ENCODE measurements at places on chromosomes 6 and 20. TPM values are rescaled to one million over a fixed set of nuclear protein-coding genes. Genes with fewer than 3 reads are reported as not detected.

DNA sequence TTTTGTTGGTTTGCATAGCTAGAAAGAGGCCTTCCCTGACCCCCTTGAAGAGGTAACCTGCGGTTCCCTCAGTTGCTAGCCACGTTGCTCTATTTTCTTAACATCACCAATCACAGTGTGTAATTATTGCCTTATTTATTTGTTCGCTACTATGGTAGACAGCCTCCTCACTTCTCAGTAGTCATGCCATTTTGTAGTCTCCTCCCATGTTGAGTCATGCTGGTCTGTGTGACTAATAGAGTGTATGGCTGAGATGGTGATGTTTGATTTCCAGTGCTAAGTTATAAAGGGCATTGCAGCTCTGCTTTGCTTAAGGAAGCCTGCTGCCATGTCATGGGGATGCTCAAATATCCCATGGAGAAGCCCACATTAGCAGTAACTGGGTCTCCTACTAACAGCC is 236.6 kb upstream of the CHD6 start:
- no peak for DNase-seq
- peaks cover 12% of the 10 kb centered on the region for H3K27me3 ChIP-seq
- no peaks in the 10 kb centered on the region for H3K36me3 ChIP-seq
- H3K27ac ChIP-seq: no peak overlapping the region

GRCh38 chr6:123527406-123527805 is 109.3 kb downstream of the TRDN start:
- no peaks in the 10 kb centered on the region for H3K36me3 ChIP-seq
- DNase-seq: no peak
- no peaks in the 10 kb centered on the region for H3K4me1 ChIP-seq
- H3K4me3 ChIP-seq: no peak overlapping the region
- no peaks in the 10 kb centered on the region for H3K27me3 ChIP-seq

- DNase-seq: no peak
- H3K4me3 ChIP-seq: no peak overlapping the region
- H3K27me3 ChIP-seq: peaks cover 28% of the 10 kb centered on the region
- peaks cover 4% of the 10 kb centered on the region for H3K4me1 ChIP-seq
These were observed 612 bp downstream of the TNNC2 start for GRCh38 chr20:45826381-45827019.

GRCh38 chr20:38034961-38035360 is 1.4 kb downstream of the RPRD1B start:
- DNase-seq: no peak
- H3K36me3 ChIP-seq: peaks cover 22% of the 10 kb centered on the region
- H3K27ac ChIP-seq: no peak overlapping the region
- H3K27me3 ChIP-seq: no peaks in the 10 kb centered on the region
- peaks cover 58% of the 10 kb centered on the region for H3K4me1 ChIP-seq
- no peak overlapping the region for H3K4me3 ChIP-seq

DNA sequence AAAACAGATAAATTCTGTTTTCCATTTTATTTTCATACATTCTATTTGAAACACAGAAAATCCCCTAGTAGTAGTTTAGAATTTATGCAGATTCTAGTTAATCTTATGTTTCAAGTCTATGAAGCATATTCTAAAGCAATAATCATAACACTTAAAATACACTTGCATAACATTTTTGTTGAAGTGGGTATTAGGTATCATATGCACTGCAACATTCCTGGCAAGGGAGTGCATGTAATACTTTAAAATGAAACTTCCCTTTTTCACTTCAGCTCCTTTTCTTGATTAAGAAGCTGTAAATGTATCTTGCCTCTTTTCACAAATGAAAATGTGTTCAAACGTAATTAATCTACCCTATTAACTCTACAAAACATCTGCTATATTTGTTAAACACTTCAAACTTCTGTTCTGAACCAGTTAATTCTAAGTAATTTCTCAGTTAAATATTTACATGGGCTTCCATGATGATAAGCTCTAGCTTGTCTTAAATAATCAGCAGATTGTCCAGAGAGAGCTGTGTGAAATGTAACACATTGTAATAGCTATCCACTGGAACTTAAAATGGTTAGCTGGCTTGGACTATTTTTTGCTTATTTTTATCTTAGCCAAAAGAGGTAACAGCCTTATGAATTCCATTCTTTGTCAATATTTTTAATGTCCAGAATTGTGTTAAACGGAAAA is 192.8 kb downstream of the COL19A1 start:
- H3K27ac ChIP-seq: no peak overlapping the region
- no peak for DNase-seq
- H3K36me3 ChIP-seq: no peaks in the 10 kb centered on the region
- no peaks in the 10 kb centered on the region for H3K4me1 ChIP-seq

The GNAS-AS1 gene
- 0.06 TPM for polyA plus RNA-seq

- H3K4me1 ChIP-seq: no peaks in the 10 kb centered on the region
- H3K27ac ChIP-seq: no peak overlapping the region
- H3K36me3 ChIP-seq: no peaks in the 10 kb centered on the region
- H3K27me3 ChIP-seq: no peaks in the 10 kb centered on the region
- DNase-seq: peak; percentile 8
These were observed 155.7 kb upstream of the JARID2 start for GRCh38 chr6:15090145-15090579.

DNA sequence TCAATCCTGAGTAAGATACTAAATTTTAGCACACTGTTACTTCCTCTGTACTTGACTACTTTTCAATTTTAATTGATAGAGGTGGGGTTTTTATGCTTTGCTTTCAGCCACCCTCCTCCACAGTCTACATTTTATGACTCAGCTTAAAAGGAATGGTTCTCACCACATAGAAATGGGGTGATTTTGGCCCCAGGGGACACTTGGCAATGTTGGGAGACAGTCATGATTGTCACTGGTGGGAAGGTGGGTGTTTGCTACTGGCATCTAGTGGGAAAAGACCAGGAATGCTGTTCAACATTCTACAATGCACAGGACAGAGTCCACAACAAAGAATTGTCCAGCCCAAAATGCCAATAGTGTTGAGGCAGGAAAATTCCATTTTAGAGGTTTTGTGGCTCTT is 71.3 kb downstream of the PCSK2 start:
- no peaks in the 10 kb centered on the region for H3K4me1 ChIP-seq
- H3K36me3 ChIP-seq: no peaks in the 10 kb centered on the region
- no peak overlapping the region for H3K27ac ChIP-seq

DNA sequence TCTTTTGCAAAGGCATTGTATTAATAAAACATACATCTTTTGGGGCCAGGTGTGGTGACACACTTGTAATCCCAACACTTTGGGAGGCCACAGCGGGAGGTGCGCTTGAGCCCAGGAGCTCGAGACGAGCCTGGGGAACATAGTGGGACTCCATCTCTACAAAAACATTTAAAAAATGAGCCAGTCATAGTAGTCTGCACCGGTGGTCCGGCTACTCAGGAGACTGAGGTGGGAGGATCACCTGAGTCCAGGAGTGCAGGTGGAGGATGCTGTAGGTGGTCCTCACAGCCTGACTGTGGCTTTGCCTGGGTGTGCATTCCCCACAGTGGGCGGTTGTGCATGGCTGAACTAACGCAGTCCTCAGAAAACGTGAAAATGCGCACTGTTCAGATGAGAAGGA is 162.5 kb downstream of the DLL1 start:
- H3K4me3 ChIP-seq: no peak overlapping the region
- H3K27me3 ChIP-seq: no peaks in the 10 kb centered on the region
- H3K36me3 ChIP-seq: no peaks in the 10 kb centered on the region

The HRH3 gene
- polyA plus RNA-seq: not detected

DNA sequence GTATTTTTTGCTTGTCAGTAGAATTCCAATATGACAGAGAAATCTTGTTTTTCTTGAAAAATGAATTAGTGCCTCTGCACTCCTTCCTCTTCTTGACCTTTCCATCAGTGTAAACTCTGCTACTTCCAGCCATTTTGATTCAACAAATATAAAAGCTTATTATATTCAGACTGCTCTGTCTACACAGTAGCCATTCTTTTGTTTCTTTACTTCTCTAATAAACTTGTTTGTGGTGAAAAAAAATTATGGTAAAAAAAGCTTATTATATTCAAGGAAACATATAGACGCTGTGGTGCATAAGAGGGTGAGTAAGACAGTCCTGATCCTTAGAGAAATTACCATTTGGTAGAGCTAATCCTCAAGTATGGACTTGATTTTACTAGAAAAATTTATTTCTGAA is 11.6 kb downstream of the CAGE1 start:
- H3K27ac ChIP-seq: no peak overlapping the region
- no peaks in the 10 kb centered on the region for H3K27me3 ChIP-seq
- H3K36me3 ChIP-seq: no peaks in the 10 kb centered on the region
- no peaks in the 10 kb centered on the region for H3K4me1 ChIP-seq
- H3K4me3 ChIP-seq: no peak overlapping the region

GRCh38 chr6:81531869-81532561 is 220.5 kb downstream of the TENT5A start:
- H3K4me1 ChIP-seq: no peaks in the 10 kb centered on the region
- no peak for DNase-seq
- H3K4me3 ChIP-seq: no peak overlapping the region

- H3K4me1 ChIP-seq: peaks cover 14% of the 10 kb centered on the region
- no peaks in the 10 kb centered on the region for H3K27me3 ChIP-seq
- H3K36me3 ChIP-seq: no peaks in the 10 kb centered on the region
- peak overlapping the region; percentile 68 for H3K27ac ChIP-seq
These were observed 174.2 kb upstream of the THBS2 start for GRCh38 chr6:169427856-169428255.

The TTK gene
- 0.17 TPM for polyA plus RNA-seq

The OR2J1 gene
- not detected for polyA plus RNA-seq

GRCh38 chr6:167697316-167697715 is 129.4 kb upstream of the AFDN start:
- no peak overlapping the region for H3K4me3 ChIP-seq
- peaks cover 23% of the 10 kb centered on the region for H3K4me1 ChIP-seq
- no peaks in the 10 kb centered on the region for H3K27me3 ChIP-seq

DNA sequence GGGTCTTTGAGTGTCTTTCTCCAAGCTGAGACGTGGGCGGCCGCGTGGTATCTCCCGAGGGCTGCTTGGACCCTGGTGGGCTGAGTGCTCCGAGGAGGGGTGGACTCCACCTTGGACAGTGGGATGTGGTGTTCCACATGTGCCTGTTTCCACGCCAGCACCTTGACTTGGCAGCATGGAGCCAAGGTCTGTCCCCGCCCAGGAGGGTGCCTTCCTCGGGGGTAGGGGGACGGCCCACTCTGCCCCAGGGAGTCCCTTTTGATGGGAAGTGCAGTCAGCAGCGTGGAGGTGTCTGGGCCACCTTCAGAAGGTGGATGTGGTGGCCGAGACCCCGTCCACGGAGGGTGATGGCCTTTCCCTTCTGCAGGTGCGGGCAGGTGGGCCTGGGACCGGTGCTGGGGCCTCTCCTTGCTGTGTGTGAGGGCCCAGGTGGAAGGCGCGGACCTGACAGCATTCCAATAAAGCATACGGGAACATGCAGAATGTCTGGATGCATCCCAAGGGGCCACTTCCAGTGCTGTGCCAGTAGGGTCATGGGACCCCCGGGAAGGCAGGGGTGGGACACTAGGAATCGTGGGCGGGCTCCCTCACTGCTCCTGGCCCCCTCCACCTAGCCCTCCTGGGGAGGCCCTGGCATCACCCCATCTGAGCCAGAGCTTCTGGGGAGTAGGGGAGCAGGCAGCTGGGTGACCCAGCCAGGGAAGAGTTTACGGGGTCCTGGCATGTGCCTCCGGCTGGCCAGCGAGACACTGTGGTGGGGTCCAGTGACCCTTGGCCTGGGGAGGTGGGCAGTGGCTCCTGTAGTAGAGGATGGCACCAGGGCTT is 3.5 kb upstream of the COL20A1 start:
- no peak overlapping the region for H3K27ac ChIP-seq
- H3K27me3 ChIP-seq: peaks cover 4% of the 10 kb centered on the region
- no peaks in the 10 kb centered on the region for H3K4me1 ChIP-seq
- peaks cover 20% of the 10 kb centered on the region for H3K36me3 ChIP-seq

The FNDC1 gene
- polyA plus RNA-seq: 0.07 TPM

The SLC35D3 gene
- not detected for polyA plus RNA-seq

DNA sequence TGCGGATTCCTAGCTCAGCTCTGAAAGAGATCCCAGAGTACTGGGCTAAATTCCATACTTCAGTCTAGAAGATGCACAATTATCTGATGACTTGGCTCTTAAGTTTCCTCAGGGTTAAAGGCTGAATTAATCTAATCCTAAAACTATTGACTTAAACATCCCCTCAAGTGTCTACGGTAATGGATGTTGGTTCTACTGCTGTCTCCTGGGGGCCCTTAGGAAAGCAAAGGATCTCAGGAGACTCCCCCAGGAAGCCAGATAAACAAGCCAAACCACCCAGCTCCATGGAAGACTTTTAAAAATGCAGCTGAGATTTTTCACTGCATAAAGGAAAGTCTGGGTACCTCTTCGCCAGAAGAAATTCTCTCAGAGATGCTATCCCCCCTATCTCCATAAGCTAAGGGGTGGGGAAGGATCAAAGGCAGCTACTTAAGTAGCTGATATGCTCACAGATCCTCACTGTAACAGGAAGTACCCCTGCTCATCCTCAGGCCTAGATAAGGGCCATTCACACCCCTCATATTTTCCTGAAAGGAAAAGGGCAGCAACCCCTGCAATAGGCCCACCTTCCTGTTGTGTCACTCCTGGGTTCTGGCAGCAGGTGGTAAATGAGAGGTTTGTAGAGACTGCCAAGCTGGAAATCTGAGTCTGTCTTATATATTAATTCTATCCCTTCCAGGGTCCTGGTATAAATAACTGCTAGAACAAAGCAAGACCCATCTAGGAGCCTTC is 9.3 kb downstream of the NDRG3 start:
- H3K4me1 ChIP-seq: peaks cover 15% of the 10 kb centered on the region
- no peaks in the 10 kb centered on the region for H3K36me3 ChIP-seq
- H3K27me3 ChIP-seq: no peaks in the 10 kb centered on the region

GRCh38 chr6:83467620-83468036 is 36.8 kb upstream of the ME1 start:
- no peaks in the 10 kb centered on the region for H3K4me1 ChIP-seq
- H3K27me3 ChIP-seq: no peaks in the 10 kb centered on the region
- no peaks in the 10 kb centered on the region for H3K36me3 ChIP-seq
- no peak overlapping the region for H3K27ac ChIP-seq
- no peak overlapping the region for H3K4me3 ChIP-seq

The ZC2HC1B gene
- polyA plus RNA-seq: not detected

- H3K4me3 ChIP-seq: peak overlapping the region; percentile 56
- no peaks in the 10 kb centered on the region for H3K36me3 ChIP-seq
- H3K27ac ChIP-seq: peak overlapping the region; percentile 91
- H3K27me3 ChIP-seq: peaks cover 31% of the 10 kb centered on the region
- H3K4me1 ChIP-seq: peaks cover 15% of the 10 kb centered on the region
These were observed 74.4 kb upstream of the GATA5 start for GRCh38 chr20:62550087-62550632.

GRCh38 chr6:105075210-105075609 is 104.6 kb downstream of the POPDC3 start:
- no peaks in the 10 kb centered on the region for H3K4me1 ChIP-seq
- H3K4me3 ChIP-seq: no peak overlapping the region
- H3K27ac ChIP-seq: no peak overlapping the region
- H3K27me3 ChIP-seq: peaks cover 7% of the 10 kb centered on the region
- no peak for DNase-seq

The SNPH gene
- 1.5 TPM for polyA plus RNA-seq

The CNKSR3 gene
- polyA plus RNA-seq: 4.2 TPM

- H3K4me3 ChIP-seq: no peak overlapping the region
- H3K27me3 ChIP-seq: no peaks in the 10 kb centered on the region
- no peaks in the 10 kb centered on the region for H3K36me3 ChIP-seq
- DNase-seq: no peak
These were observed 122.3 kb downstream of the THBS2 start for GRCh38 chr6:169131390-169131789.

The SLC22A3 gene
- polyA plus RNA-seq: 0.71 TPM

GRCh38 chr20:21607971-21608725 is 94.3 kb upstream of the NKX2-2 start:
- H3K27ac ChIP-seq: no peak overlapping the region
- peaks cover 21% of the 10 kb centered on the region for H3K27me3 ChIP-seq
- H3K36me3 ChIP-seq: no peaks in the 10 kb centered on the region
- H3K4me1 ChIP-seq: no peaks in the 10 kb centered on the region
- H3K4me3 ChIP-seq: no peak overlapping the region

- DNase-seq: no peak
- no peak overlapping the region for H3K4me3 ChIP-seq
- no peaks in the 10 kb centered on the region for H3K27me3 ChIP-seq
- no peaks in the 10 kb centered on the region for H3K4me1 ChIP-seq
These were observed 81.2 kb downstream of the EZR start for GRCh38 chr6:158737710-158738615.

Measured in heart right ventricle (tissue), 16 donors.